ENCODE measurements at places on chromosomes 13 and 19. TPM values are rescaled to one million over a fixed set of nuclear protein-coding genes. Genes with fewer than 3 reads are reported as not detected.

DNA sequence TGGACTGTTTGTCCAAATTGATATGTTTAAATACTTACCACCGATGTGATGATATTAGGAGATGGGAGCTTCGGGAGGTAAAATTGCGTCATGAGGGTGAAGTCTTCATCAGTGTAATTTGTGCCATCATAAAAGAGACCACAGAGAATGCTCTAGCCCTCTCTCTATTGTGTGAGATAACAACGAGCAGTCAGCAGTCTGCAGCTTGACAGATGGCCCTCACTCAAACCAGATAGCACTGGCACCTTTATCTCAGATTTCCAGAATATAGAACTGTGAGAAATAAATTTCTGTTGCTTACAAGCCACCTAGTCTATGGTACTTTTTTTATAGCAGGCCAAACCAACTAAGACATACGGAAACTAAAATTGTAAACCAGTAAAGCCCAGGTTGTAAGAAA, 1718.9 kb upstream of the MIR17HG start:
- DNase-seq, result no peak

DNA sequence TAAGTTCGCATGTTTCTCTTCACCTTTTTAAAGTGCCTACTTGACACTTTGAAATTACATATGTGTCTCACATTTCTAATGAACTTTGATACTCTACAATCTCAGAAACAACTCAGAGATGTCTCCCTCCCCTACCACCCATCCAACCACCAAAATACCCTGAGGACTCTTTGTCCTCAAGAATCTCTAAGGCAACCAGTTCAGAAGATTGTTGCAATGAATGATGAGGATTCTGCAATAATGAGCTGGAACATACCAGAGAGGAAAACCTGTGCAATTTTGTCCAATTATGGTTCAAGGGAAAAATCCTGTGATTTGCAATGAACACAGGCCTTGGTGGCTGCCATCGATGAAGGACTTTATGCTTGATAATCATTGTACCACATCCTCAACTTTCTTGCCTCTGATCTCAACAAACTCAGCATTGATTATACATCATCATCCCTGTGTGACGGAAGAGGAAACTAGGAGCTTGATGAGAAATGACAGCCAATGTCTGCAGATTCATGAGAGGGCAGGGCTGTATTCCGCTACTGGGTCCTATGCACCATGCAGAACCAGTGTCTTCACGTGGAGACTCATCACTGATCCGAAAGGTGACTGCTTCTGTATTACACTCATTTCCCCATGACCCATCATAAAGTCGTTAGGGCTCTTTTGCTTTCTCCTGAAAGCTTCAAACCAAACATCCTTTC, 1.1 kb downstream of the FPR1 start:
- DNase-seq, result no peak

GRCh38 chr19:2236064-2236313, 140 bp downstream of the PLEKHJ1 start:
- no peak for DNase-seq

GRCh38 chr13:41418731-41419130, 38.6 kb upstream of the RGCC start:
- DNase-seq, result no peak

DNA sequence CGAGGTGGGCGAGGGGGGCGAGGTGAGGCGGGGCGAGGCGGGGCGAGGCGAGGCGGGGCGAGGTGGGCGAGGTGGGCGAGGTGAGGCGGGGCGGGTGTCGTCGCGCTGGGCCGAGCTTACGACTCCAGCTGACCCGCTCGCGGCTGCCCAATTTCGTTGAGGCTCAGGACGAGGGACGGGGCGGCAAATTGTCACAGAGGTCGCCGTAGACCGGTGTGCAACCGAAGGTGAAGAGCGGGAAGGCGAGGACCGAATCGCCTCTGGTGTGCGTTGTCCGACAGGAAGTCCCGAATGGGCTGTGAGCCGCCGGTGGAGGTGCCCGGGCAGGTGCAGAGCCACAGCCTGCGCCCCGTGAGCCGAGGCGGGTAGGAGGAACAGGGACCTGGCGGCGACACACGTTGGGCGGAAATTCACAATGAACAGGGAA, at the start of gene LACC1:
Gene LACC1 (plus strand): TSS at position 150 of the 427 bp plus-strand sequence. CDS start 1,082 bp downstream, outside the sequence.
- DNase-seq, result no peak

DNA sequence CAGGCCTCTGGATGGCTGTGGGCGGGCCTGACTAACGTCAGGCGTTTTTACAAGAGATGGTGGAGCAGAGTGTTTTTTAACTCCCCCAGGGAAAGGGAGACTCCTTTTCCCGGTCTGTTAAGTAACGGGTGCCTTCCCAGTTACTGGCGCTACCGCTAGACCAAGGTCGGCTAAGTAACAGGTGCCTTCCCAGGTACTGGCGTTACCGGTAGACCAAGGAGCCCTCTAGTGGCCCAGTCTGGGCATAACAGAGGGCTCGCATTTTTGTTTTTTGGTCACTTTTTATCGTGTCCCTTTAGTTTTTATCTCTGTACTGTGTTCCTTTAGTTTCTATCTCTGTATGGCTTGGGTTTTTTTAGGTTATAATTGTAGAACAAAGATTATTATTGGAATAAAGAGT, 10.0 kb downstream of the ZNF383 start:
- peak; percentile 15 for DNase-seq

GRCh38 chr13:41611385-41611784, 154.0 kb downstream of the RGCC start:
- no peak for DNase-seq

- DNase-seq, result no peak
Observed at GRCh38 chr19:14418856-14419105, 360 bp downstream of the DDX39A start.

GRCh38 chr19:56117376-56117884, 3.7 kb downstream of the ZNF787 start:
- DNase-seq, result no peak

DNA sequence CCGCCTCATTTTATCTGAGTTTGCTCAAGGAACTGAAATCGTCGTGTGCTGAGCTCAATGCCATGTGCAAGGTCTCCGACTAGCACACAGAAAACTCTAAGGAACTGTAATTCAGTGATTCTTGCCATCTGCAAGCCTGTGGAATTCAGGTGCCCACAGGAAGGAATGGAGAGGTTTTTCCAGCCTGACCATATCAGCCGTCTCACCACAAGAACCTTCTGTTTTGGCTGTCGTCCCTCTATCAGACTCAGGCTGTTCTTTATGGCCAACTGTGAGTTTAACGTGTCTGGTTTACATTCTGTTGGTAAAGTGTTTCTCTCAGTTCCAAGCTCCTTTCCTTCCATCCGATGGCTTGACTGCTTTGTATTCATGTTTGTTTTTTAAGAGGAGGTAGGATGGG, 293.5 kb downstream of the SPRY2 start:
- no peak for DNase-seq

- no peak for DNase-seq
Observed at GRCh38 chr13:113161433-113161832, 3.0 kb downstream of the PROZ start.

DNA sequence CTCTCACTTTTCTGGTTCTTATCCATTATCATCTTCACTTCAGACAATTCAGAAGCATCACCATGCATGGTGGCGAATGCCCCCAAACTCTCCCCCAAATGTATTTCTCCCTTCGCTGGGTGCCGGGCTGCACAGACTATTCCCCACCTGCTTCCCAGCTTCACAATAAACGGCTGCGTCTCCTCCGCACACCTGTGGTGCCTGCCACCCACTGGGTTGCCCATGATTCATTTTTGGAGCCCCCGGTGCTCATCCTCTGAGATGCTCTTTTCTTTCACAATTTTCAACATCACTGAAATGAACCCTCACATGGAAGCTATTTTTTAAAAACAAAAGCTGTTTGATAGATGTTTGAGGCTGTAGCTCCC, 2.8 kb upstream of the F10 start:
- DNase-seq, result no peak

DNA sequence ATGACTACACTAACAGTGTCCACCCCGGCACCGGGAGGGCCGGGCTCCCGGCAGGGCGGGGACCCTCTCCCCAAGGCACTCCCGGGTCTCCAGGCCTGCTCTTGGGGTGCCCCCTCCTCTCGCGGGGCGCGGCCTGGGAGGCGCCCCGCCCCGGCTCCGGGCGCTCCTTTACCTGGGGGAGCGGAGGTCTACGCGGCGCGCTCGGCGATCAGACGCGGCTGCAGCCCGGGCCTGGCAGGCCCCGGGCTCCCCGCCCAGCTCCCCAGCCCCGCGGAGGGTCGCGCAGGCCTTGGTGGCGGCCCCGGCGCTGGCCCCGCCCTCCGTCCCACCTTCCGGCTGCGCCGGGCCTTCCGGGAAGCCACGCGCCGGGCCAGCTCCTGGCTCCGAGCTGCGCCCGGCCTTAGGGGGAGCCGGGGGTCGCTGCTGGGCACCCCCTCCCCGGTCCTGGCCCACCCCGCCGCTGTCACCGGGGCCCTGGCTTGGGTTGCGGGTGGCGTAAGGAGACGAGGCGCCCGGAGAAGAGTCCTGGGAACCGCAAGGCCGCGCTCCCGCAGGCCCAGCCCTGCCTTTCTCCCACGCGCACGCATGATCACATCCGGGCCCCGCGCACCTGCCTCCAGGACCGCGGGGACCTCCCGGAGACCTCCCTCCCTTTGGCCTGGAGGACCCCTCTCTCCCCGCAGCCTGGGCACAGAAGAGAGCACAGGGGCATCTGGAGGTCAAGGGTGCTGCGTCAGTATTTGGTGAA, at the start of gene C19orf12:
Gene C19orf12 (minus strand): TSS at position 309 of the 748 bp plus-strand sequence. CDS start 6,848 bp downstream, outside the sequence.
- DNase-seq, result no peak

DNA sequence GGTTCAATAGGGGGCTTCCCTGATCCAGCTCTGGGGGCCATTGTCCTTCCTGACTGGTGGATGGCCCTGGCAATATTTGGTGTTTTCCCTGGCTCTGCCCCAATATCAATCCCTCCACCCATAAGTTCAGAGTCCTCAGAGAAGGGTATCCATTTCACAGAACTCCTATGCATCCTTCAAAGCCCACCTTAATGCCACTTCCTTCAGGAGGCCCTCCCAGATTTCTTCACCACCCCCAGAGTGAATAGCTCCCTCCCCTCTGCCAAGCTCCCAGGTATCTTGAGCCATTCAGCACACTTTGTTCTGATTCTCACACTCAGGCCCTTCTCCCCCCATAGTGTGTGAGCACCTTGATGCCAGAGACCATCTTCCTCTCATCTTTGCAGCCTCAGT, 5.8 kb downstream of the PPP1R14A start:
- no peak for DNase-seq

DNA sequence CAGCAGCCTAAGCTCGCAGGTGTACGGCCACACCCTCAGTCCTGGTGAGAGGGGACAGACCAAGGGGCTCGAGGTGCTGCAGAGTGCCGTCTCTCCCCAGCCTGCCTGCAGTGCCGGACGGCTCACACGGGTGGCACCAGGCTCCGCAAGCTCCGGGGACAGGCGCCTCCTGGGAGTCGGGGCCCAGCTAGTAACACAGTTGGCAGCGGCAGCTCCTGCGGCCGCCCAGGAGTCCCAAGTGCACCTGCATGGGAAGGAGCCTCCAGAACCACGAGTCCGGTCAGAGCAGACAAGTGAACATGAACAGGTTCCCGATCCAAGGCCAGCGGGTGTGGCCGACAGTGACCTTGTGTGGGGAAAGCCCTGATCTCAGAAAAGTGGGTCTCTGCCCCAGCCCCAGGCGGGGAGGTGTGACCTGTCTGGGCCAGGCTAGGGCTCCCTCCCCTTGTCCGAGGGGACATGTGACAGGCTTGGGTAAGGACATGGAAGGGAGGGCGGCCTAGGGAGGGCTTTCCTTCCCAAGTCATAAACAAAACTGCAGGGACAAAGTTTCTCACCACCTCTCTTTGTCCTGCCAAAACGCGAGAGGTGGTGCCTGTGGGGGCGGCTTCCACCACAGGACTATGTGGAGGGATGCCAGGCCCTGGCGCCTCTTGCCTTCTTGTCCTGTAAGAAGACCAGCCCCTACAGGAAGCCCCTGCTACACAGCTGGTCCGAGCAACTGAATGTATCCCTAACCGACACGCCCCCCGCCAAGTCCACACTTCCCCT, 46.5 kb downstream of the MLLT1 start:
- no peak for DNase-seq

DNA sequence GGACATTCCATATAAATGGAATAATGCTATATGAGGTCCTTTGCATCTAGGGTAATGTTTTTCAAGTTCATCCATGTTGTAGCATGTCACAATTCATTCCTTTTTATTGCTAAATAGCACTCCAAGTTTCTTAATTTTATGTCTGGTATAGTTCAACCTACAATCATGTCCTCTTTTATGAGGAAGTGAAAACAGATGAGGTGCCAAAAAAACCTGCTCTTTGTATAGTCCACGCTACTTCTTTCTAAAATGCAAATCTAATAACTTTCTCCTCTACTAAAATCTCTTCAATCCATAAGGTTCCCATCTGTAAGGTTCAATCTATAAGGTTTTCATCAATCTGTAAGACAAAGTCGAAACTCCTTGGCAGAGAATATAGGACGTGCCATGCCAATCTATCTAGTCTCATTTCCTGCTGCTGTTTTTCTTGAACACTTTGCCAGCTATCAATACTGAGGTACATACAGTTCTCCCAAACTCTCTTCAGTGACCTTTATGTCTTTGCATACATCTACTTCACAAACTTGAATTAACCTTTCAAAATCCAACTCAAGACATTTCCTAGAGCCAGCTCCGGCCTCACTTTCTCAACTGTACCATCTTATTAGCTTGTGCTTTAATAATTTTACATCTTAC, 33.7 kb downstream of the INTS6 start:
- DNase-seq, result no peak

DNA sequence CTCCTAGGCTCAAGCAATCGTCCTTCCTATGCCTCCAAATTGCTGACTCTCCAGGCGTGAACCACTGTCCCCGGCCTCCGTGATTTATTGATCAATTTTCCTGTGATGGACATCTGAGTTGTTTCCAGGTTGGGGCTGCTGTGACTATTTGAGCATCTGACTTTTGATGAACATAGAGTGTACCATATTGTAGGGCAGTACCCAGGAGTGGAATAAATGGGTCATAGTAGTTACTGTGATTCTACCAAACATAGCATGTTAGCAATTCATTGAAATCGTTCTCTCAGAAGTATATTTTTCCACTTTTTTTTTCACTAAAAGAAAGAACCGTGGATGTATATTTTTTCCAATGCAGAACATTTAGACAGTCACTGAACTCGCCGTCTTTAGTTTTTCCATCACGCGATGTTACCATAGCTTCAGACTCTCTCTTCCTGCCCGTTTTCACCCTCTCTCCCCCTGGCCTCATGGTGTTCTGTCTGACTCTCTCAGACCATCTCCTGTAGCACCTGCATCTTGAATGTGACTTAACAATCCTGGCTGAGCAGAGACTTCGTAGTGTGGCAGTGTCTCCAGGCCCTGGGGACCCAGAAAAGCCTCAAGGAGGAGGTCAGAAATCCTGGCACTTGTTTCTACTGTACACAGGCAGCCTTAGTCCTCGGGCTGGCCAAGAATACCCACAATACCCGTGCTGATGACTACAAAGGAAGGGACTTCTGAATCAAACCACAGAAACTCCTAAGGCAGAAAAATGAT, 3.2 kb upstream of the RASGRP4 start:
- no peak for DNase-seq

GRCh38 chr13:35947315-35947714, 183.9 kb downstream of the DCLK1 start:
- DNase-seq, result no peak

GRCh38 chr13:58850161-58850560, 1218.6 kb downstream of the PCDH17 start:
- no peak for DNase-seq

FAAP24 gene
- 1.3 TPM for total RNA-seq

SYCN gene
- not detected for total RNA-seq
